NCI-H1930 (cell line): ENCODE measurements at places on chromosomes 5 and 9.
A peak's percentile ranks its signal among the peaks of the same experiment; 100 is the strongest.

DNA sequence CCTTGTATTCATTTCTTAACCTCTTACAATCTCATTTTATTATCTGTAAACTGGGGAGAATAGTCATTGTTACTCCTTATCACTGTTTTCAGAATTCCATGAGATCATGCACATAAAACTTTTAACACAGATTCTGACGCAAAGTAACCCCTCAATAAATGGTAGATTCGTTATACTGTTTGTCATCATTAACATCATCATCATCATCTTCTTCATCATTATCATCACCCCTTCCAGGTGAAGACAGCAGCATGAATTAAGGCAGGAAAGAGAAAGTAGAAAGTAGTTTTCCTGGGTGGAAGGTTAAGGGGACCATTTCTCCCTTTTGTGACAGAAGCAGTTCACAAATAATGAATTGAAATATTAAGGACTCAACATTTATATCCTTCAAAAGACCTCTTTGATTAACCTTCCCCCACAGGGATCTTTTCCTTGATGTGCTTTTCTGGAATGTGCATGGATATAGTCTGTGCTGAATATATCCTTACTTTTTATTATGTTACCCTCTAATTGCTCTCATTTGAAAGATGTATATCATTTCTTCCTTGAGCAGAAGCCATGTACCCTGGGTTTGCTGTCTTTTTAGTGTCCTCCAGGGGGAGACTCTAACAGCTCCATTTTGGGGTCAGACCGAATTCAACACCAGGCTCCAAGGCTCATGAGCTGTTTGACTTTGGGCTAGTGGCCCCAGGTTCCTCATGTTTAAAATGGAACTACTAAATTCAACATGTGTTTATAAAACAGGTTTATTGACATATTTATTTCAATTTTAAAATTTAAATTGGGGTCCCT is 1029.9 kb upstream of the WWC1 start:
- DNase-seq, result no peak

- no peak for DNase-seq
Measured at GRCh38 chr5:126914801-126915436, 115.4 kb downstream of the MARCHF3 start.

DNA sequence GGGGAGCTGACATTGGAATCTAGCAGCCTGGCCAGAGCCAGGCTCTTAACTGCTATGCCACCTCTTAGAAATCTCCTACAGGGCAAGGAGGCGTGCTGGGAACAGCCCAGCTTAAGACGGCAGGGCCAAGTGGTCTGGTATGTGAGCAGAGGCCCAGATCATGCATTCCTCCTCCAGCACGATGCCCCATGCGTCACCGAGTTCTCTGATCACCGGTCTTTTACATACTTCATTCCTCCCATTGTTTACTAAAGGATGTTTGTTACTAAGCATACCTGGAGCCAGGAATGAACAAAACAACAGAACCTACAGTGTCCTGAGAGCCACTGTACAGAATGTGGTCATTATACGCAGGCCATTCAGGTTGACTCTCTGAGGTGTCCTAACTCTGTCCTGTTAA is 73.8 kb downstream of the TRIO start:
- DNase-seq, result no peak

- no peak for DNase-seq
Measured at GRCh38 chr5:343461-344401, 22.2 kb downstream of the AHRR start.

DNA sequence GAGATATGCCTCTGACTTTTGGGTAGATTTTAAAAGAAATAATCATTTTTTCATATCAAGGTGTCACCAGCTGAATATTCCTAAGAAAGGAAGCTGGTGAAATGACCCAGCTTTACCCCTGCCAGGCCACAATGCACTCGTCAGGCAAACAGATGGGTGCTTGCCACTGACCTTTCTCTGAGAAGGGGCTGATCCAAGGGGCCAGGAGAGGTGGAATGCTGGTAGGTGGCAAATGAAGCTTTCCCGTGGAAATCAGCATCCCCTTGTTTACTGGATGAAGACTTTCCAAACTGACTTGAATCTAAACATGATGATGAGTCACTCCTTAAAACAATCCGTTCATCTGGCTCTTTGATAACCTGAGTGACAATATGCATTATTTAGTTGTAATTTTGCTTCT is 44.3 kb upstream of the PLPP6 start:
- no peak for DNase-seq

DNA sequence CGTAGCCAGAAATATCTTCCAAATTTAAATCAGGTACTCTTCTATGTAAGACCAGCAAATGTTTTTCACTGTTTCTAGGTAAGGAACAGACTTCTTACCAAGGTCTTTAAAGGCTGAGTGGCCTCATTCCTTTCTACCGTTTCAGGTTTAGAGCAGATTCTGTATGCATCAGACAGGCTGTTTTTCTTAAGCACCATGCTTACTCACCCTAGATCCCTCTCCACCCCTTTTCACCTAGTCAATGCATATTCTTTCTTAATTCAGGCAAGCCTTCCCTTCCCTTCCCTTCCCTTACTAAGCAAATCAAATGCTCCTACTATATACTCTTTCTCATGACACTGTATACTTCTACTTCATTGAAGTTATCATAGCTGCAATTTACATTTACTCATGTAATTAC is 70.7 kb downstream of the RFX3 start:
- no peak for DNase-seq

GRCh38 chr5:10743526-10743925 is 17.5 kb downstream of the DAP start:
- DNase-seq, result no peak

DNA sequence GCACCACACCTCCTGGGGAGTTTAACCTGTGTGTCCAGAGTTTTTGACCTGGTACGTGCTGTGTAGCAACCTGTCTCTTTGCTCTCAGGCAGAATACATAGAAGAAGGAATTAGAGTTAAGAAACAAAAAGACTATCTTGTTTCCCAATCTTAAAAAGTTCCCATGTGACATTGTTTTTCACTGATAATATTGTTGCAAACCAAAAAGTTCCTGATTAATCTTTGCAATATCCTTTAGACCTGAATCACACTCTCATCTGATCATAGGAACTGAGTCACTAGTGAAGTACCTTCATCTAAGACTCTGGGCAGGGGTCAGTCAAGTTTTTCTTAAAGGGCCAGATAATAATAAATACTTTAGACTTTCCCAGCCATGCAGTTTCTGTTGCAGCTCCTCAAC is 35.1 kb downstream of the BASP1 start:
- no peak for DNase-seq

- DNase-seq, result no peak
Measured at GRCh38 chr5:77633207-77633675, 5.3 kb downstream of the OTP start.

GRCh38 chr5:132766020-132766805 is 10.8 kb downstream of the SEPTIN8 start:
- no peak for DNase-seq

- no peak for DNase-seq
Measured at GRCh38 chr5:42301349-42301748, 121.9 kb upstream of the GHR start.

DNA sequence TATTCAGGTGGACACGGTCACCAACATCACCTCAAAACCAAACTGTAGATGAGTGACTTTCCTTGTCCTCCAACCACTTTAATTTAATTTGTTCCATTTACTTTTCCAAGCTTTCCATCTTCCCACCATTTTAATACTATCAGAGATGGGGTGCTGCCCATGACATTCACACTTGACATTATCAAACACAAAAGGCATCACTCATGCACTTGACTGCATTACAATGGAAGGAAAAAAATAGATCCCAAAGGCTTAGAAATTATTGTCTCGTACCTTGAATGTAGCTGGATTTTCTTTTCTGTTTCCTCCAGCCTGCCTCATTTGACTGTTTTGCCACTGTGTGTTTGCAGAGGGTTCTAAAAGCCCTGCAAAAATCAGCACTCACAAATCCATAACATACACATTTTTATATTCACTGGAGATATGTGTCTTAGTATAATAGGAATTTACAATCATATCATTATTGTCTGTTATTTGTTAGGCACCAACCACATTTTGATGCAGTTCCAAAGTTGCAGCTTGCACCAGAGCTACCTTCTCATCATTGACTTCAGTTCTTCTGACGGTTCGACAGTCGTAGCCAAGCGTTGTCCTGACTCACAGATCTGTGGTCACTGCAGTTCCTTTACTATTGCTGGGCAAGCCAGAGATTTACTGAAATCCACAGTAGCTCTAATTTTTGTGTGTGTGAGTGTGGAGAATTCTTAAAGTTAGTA is 712.3 kb upstream of the WWC1 start:
- DNase-seq, result no peak

GRCh38 chr9:14618836-14619420 is 74.3 kb downstream of the ZDHHC21 start:
- peak; percentile 30 for DNase-seq

DNA sequence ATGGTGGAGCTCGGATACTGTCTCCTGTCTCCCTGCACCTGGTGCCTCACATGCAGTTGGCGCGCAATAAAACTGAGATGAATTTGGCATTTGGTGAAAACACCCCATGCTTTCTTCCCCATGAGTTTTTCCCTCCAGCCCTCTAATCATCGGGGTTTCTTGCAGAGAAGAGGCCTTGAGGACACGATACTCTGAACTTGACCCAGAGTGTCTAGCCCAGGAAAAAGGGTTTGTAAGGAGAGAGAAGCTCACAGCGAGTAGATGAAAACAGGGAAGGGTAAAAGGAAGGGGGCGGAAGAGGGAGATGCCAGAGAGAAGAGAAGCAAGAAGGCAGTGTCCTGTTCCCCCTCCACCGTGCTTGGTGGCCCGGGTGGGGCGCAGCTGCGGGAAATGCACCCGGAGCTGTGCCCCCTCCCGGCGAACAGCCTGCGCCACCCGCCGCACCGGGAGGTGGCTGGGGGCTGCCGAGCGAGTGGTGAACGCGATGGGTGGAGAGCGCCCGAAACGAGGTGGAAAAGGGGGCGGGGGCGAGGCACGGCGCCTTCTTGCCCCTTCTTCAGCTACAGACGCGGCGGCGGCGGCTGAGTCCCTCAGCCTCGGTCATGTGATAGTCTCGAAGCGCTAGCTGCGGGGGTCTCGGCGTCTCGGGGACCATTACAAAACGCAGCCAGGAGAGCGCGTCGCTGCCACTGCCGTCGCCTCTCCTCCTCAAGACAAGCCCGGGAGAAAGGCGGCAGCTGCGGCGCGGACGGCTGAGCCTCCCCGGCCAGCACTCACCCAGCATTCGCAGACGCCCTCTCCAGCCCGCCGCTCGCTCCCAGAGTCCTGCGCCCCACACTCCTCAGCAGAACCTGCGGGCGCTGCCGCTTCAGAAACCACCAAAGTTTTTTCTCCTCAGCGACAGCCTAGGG is 1.1 kb upstream of the FOXB2 start:
- DNase-seq, result no peak

DNA sequence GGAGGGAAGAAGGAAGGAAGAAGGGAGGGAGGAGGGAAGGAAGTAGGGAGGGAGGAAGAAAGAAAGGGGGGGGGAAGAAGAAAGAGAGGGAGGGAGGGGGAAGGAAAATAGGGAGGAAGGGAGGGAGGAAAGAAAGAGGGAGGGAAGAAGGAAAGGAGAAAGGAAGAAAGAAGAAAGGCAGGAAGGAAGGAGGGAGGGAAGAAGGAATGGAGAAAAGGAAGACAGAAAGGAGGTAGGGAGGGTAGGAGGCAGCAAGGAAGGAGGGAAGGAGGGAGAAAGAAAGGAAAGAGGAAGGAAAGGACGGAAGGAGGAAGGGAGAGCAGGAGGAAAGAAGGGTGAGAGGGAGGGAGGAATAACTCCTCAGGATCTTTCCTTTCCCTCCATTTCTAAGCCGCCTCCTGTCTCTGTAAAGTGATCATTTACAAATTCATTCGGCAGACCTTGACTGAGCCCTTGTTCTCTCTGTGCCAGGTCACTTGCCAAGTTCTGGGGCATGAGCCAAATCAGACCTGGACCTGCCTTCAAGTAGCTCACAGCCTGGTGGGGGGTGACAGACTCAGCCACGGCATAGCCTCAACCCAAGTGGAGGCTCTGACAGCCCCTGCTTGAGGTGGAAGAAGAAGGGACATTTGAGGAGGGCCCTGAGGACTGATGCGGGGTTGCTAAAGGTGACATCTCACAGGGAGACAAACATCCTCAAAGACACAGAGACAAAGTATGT is 69.0 kb upstream of the HRH2 start:
- DNase-seq, result no peak

GRCh38 chr9:116668970-116669695 is 18.0 kb upstream of the TRIM32 start:
- DNase-seq, result no peak

GRCh38 chr9:126126807-126127206 is 199.8 kb upstream of the MVB12B start:
- DNase-seq, result no peak

GRCh38 chr5:33430983-33431382 is 9.8 kb upstream of the TARS1 start:
- DNase-seq, result no peak
